Naive thymus-derived CD4-positive, alpha-beta T cell (primary cell): ENCODE measurements at places on chromosomes 16 and 17. TPM values are rescaled to one million over a fixed set of nuclear protein-coding genes. Genes with fewer than 3 reads are reported as not detected.

DNA sequence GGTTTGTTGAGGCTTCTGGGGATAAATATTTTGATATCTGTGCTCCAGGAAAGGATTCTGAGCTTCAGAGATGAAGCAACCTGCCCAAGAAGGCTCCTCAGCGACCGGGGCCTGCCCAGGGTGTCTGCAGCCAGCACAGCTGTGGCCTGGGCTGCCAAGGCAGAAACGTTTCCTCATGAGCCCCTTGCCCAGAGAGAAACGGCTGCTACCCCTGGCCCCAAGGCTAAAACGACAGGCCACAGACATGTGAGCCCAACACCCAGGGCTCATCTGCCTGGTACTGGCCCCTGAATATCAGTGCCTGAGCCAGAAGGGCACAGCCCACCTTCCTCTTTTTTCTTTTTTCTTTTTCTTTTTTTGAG is 45.4 kb upstream of the RASD1 start:
- H3K27ac ChIP-seq = no peak overlapping the region
- H3K4me1 ChIP-seq = no peaks in the 10 kb centered on the region
- no peaks in the 10 kb centered on the region for H3K36me3 ChIP-seq
- no peaks in the 10 kb centered on the region for H3K27me3 ChIP-seq

ZFHX3 gene
- total RNA-seq = 1.5 and 1.6 TPM in 2 replicates

- DNase-seq = no peak
- H3K4me1 ChIP-seq = no peaks in the 10 kb centered on the region
- H3K27me3 ChIP-seq = no peaks in the 10 kb centered on the region
- no peaks in the 10 kb centered on the region for H3K36me3 ChIP-seq
- no peak overlapping the region for H3K4me3 ChIP-seq
Measured at GRCh38 chr17:65277576-65277975, 140.4 kb downstream of the RGS9 start.

DNA sequence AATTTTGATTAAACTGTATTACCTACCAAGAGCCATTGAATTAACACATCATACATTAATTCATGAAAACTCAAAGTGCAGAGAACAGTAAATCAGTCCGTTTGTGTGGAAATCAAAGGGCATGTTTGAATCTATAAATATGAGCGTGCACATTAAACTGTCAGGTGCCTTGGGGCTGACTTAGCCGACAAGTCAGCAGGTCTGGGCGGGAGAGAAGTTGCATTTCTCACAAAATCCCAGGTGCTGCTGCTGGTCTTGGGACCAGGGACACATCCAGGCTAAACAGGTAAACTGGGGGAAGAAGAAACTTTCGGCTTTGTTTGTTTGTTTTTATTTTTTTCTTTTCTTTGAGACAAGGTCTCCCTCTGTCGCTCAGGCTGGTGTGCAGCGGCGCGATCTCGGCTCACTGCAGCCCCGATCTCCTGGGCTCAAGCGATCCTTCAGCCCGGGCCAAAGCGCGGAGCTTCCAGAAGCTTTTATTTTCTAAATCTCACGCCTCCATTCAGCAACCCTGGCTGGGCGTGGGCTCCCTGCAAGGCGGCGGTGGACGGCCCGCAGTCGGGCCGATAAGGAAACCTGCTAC is 213.9 kb downstream of the MRTFB start:
- no peaks in the 10 kb centered on the region for H3K36me3 ChIP-seq
- DNase-seq = no peak
- H3K27me3 ChIP-seq = no peaks in the 10 kb centered on the region
- peak overlapping the region; percentile 69 for H3K27ac ChIP-seq
- peak overlapping the region; percentile 67 for H3K4me3 ChIP-seq

GRCh38 chr17:4838309-4838785 is 5.2 kb downstream of the MINK1 start:
- DNase-seq = no peak
- H3K4me3 ChIP-seq = no peak overlapping the region
- peaks cover 41% of the 10 kb centered on the region for H3K4me1 ChIP-seq
- H3K27ac ChIP-seq = no peak overlapping the region

TMEM98 gene
- not detected for total RNA-seq

DNA sequence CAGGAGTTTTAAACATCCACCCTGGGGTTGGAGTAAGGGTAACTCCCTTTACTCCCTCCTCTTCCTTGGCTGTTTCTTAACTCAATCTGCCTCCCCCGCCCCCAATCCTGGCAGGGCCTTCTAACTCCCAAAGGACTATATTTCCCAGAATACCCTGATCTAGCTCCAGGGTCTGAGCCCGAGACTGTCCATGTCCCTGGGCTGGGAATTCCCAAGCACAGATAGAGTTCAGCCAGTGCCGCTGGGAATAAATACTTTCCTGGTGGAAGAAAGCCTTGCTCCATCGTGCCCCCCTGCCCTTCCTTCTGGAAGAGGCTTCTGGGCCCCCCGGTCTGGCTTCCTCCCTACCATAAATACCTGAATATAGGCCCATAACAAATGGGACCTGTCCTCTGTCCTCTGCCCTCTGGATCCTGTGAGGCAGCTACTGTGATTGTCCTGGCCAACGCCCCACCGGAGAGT is 10.2 kb downstream of the BAHCC1 start:
- no peak overlapping the region for H3K4me3 ChIP-seq
- H3K4me1 ChIP-seq = peaks cover under 1% of the 10 kb centered on the region
- H3K27me3 ChIP-seq = no peaks in the 10 kb centered on the region
- no peak overlapping the region for H3K27ac ChIP-seq

CHTF8 gene
- 142 TPM for total RNA-seq

- H3K27ac ChIP-seq = peak overlapping the region; percentile 63
- no peaks in the 10 kb centered on the region for H3K36me3 ChIP-seq
- peak overlapping the region; percentile 99 for H3K4me3 ChIP-seq
- peaks cover 5% of the 10 kb centered on the region for H3K27me3 ChIP-seq
- H3K4me1 ChIP-seq = peaks cover 44% of the 10 kb centered on the region
- peak; percentile 42 for DNase-seq
Measured at GRCh38 chr17:14303343-14304221, 2.7 kb downstream of the HS3ST3B1 start.

GRCh38 chr16:87895641-87896141 is 26.4 kb upstream of the SLC7A5 start:
- no peak for DNase-seq
- no peaks in the 10 kb centered on the region for H3K36me3 ChIP-seq
- peaks cover 33% of the 10 kb centered on the region for H3K4me1 ChIP-seq
- peak overlapping the region; percentile 22 for H3K4me3 ChIP-seq
- peak overlapping the region; percentile 21 for H3K27ac ChIP-seq
- no peaks in the 10 kb centered on the region for H3K27me3 ChIP-seq

DNA sequence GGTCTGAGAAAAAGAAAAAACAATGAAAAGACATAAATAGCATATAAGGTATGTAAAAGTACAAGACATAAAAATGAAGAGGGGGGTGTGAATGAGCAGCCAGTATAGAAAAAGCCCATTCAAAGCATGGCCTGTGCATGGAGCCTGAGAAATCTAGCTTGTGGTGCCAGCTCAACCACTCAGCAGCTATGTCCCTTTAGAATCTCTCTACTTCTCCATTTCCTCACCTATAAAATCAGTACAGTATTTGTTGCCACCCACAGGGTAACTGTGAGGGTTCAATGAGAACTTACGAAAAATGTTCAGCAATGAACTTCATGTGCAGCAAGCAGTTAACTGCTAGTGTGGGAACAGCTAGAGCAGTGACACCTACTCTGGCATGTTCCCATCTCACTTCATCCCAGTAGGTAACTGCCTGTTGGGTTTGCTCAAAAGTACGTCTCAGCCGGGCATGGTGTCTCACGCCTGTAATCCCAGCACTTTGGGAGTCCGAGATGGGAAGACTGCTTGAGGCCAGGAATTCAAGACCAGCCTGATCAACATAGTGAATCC is 15.3 kb downstream of the CYTH1 start:
- H3K4me1 ChIP-seq = peaks cover 86% of the 10 kb centered on the region
- no peaks in the 10 kb centered on the region for H3K27me3 ChIP-seq
- H3K4me3 ChIP-seq = peak overlapping the region; percentile 1
- peak overlapping the region; percentile 73 for H3K27ac ChIP-seq

- no peaks in the 10 kb centered on the region for H3K4me1 ChIP-seq
- H3K4me3 ChIP-seq = no peak overlapping the region
- H3K27me3 ChIP-seq = no peaks in the 10 kb centered on the region
Measured at GRCh38 chr17:75561927-75562603, 25.5 kb upstream of the MYO15B start.

GRCh38 chr16:65449526-65449925 is 327.7 kb upstream of the CDH11 start:
- no peak overlapping the region for H3K27ac ChIP-seq
- no peaks in the 10 kb centered on the region for H3K27me3 ChIP-seq
- no peak for DNase-seq
- H3K36me3 ChIP-seq = no peaks in the 10 kb centered on the region

DNA sequence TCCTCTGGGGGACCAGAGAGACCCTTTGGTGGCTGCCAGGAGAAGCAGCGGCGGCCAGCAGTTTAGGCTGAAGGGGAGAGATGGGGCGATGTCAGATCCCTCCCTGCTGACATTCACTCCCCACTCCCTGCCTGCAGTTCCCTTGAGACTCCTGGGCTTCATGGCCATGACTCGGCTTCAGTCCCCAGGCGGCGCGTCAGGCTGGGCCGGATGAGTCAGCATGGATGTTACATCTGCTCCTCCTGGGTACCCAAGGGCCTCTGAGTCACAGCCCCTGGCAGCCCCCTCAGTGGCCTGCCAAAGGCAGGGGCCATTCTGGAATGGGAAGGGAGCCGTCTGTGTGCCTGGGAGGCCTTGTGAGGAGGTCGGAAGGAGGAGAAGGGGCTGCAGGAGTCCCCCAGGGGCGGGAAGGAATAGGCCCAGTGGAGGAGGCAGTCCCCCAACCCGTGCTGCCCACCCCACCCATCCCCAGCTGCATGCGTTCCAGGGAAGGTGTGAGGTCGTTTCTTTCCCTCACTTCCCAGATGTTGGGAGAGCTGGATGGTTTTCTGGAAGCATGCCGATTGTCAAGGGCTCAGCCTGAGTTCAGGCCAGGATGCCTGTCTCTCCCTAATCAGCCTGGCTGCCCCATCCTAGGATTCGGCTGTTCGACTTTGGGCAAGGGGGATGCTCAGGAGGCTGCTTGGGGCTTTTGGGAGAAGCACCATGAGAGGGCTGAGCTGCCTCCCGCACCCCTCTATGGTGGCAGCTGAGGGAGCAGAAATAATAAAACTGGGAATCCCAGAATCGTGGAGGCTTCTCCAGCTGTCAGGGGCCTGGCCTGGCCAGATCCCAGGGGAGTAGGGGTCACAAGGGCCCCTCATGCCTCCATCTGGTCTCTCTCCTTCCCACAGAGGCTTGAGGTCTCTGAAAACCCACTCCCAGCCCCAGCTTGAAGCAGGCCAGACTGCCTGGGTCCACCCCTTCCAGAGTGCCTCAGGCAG is 9.7 kb downstream of the RHBDL3 start:
- no peaks in the 10 kb centered on the region for H3K27me3 ChIP-seq
- no peaks in the 10 kb centered on the region for H3K36me3 ChIP-seq
- DNase-seq = no peak
- no peaks in the 10 kb centered on the region for H3K4me1 ChIP-seq
- H3K27ac ChIP-seq = no peak overlapping the region

DNA sequence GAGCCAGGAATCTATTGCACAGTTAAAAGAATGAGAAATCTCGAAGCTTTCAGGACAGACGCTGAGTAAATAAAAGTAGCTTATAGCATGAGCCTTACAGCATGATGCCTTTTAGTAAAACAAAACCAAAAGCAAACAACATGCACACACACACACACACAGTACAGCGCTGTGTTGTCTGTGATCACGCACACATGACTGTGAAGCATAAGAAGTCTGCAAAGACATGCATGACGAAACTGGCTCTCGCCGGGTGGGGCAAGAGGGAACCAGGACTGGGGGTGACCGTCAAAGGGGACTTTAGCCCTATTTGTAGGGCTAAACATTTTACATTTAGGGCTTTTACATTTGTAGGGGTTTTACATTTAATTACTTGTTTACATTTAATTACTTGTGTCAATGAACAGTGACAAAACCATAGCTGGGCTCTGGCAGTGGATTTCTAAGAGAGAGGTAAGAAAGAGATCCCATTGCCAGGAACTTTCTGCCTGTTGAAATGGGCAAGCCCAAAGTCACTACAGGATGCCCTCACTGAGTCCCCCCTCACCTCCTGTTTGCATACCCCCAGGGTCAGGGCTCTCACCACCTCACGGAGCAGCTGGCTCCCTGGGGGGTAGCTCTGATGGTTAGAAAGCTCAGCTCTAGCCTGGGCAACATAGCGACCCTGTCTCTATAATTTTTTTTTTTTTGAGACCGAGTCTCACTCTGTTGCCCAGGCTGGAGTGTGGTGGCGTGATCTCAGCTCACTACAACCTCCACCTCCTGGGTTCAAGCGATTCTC is 2.0 kb upstream of the TNFRSF13B start:
- H3K27ac ChIP-seq = no peak overlapping the region
- no peak overlapping the region for H3K4me3 ChIP-seq
- H3K36me3 ChIP-seq = no peaks in the 10 kb centered on the region
- no peak for DNase-seq

GRCh38 chr16:1920727-1921171 is 2.5 kb upstream of the HS3ST6 start:
- no peak overlapping the region for H3K4me3 ChIP-seq
- peaks cover 4% of the 10 kb centered on the region for H3K27me3 ChIP-seq
- H3K27ac ChIP-seq = no peak overlapping the region
- DNase-seq = no peak
- H3K36me3 ChIP-seq = no peaks in the 10 kb centered on the region

GRCh38 chr17:2542456-2542855 is 30.8 kb upstream of the METTL16 start:
- no peak overlapping the region for H3K27ac ChIP-seq
- no peak overlapping the region for H3K4me3 ChIP-seq
- no peaks in the 10 kb centered on the region for H3K36me3 ChIP-seq
- no peak for DNase-seq

DNA sequence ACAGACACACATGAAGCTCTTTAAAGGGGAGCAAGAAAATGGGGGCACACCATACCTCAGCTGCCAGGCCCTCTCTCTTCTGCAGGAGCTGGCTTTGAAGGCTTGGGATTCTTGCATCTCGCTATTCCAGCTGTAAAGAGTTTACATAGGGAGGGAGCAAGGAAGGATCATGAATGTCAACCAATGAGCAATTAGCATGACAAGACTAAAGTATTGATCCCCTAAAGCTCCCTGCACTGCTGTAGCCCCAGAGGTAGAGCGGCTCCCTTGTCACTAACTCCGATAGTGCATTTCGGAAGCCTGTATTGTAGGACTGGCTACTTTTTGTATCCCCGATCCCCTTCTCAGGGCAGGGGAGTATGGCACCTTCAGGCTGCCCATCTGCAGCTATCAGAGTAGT is 113.4 kb upstream of the PMFBP1 start:
- no peaks in the 10 kb centered on the region for H3K36me3 ChIP-seq
- no peaks in the 10 kb centered on the region for H3K27me3 ChIP-seq
- H3K4me1 ChIP-seq = no peaks in the 10 kb centered on the region
- no peak overlapping the region for H3K27ac ChIP-seq
